Hindlimb muscle (tissue), 1 donor: ENCODE measurements at places on chromosomes 11 and 22.

DNA sequence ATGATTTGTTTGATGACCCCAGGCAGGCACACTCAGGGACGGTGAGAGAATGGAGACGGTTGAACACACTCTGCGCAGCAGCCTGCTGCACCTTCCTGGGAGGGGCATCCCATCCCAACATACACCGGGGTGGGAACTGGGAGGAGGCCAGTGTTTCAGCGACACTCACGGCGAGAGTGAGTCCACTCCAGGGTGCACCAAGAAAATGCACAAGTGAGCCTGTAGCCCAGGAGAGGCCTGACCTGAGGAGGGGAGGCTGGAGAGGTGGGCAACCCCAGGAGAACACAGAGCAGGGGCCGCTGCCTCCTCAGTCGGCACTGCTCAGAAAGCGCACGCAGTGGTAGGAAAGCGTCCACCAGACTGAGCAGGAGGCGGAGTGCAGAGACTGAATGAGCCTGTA lies 54.5 kb downstream of the IGF2 start:
- DNase-seq = no peak

- DNase-seq = no peak
Observed at GRCh38 chr11:130806746-130807145, 109.5 kb downstream of the SNX19 start.

- DNase-seq = no peak
Observed at GRCh38 chr11:15935373-15935772, 421.0 kb downstream of the SOX6 start.

- no peak for DNase-seq
Observed at GRCh38 chr11:68338051-68338780, 25.8 kb downstream of the LRP5 start.

DNA sequence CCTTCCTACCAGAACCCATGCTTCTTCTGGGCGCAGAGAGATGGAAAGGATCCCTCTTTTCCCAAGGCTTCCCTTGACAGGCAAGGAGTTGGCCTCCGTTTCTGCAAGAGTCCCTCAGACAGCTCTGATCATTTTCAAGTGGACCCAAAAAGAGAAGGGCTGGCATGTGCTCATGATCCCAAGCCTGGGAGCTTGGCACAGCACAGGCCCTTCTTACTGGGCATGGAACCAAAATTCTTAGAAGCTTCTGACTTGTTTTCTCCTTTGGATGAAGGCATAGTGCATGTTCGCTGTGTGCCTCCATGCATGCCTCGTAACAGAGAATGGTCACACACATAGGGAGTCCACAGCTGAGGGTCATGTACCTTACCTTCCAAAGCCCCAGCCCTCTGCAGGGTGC lies 449.6 kb downstream of the MIAT start:
- DNase-seq = no peak

DNA sequence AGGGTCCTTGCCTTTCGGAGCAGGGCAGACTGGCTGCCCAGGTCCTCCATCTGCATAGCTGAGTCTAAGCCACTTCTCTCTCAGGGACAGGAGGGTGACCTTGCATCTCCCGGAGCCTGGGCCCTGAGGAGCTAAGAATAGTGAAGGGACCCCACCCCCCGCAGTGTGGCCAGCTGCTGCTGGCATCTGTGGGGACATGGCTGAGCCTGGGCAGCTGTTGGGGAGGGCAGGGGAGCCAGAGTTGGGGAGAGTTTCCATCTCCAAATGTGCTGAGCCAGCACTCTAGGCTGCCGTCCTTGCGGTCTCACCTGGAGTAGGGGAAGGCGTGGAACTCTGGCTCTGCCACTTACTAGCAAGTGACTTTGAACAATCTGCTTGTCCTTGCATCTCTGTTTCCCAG lies 34.8 kb upstream of the SHISAL1 start:
- no peak for DNase-seq

GRCh38 chr11:13448876-13449275 lies 14.1 kb downstream of the BTBD10 start:
- DNase-seq = peak; percentile 51

DNA sequence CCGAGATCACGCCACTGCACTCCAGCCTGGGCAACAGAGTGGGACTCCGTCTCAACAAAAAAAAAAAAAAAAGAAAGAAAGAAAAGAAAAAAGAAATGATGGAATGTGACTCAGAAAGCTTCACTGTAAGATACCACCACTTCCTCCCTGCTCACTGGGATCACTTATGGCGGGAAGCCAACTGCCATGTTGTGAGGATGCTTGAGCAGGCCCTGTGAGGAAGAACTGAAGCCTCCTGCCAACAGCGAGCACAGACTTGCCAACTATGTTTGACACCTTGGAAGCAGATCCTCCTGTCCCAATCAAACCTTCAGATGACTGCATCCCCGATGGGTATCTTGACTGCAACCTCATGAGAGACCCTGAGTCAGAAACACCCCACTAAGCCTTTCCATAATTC lies 8.3 kb downstream of the SEC14L6 start:
- no peak for DNase-seq

- DNase-seq = no peak
Observed at GRCh38 chr11:102915044-102915375, 40.2 kb upstream of the MMP12 start.
